Ovary (tissue), 10 donors: ENCODE measurements at places on chromosomes 2 and 18. TPM values are rescaled to one million over a fixed set of nuclear protein-coding genes. Genes with fewer than 3 reads are reported as not detected.

CDH2 gene
- polyA plus RNA-seq = 12.3 TPM

DNA sequence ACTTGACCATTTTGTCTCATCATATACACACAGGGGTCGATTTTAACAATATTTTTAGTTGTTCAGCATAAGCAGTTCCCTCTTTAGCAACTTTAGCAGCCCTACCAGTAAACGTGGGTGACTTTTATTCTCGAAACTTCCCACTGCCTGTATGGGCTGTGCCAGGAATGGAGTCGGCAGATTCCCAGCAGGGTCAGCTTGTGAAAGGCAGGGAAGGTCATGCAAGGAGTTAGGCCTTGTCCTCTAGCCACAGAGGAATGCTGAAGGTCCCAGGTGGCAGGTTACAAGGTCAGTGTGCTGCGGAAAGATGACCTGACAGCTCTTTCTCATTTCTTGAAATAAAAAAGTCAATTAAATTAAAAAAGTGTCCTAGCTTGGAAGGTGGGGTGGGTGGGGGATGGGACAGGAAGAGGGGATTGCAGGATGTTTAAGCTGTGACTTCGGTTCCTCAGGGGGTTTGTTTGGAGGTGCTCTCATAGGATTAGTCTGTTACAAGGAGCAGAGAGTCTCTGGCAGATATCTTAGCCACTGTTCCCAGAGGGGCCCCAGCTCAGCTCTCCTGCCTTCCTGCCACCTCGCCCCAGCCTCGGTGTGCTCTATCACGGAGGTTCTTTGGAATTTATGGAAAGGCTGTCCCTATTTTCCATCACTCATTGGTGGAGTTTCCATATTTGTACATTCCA lies 21.4 kb downstream of the DRC1 start:
- no peak for DNase-seq

GRCh38 chr2:226655871-226656270 lies 143.7 kb downstream of the IRS1 start:
- DNase-seq = no peak

DNA sequence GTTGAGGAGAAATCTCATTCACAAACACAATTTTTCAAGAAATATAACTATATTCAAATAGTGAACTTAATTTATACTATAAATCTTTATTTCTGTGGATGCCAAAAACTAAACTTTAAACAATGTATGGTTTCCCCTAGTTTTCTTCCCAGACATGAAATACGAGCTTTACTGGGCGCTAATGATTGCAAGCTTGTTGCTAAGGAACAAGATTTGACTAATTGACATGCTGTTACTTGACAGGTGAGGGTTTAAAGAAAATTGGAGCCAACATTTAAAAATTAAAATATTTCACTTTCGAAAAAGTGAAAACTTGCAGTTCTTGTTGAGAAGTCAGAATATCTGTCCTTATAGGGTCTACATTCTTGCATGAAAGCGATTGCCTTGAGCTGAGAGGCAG lies 381.0 kb downstream of the MEIS1 start:
- DNase-seq = no peak

- DNase-seq = no peak
These were observed 31.9 kb upstream of the EFR3B start for GRCh38 chr2:25009954-25010353.

GRCh38 chr2:7719876-7720275 lies 802.7 kb downstream of the RNF144A start:
- no peak for DNase-seq

- DNase-seq = no peak
These were observed 91.0 kb upstream of the LCLAT1 start for GRCh38 chr2:30356071-30356470.

DNA sequence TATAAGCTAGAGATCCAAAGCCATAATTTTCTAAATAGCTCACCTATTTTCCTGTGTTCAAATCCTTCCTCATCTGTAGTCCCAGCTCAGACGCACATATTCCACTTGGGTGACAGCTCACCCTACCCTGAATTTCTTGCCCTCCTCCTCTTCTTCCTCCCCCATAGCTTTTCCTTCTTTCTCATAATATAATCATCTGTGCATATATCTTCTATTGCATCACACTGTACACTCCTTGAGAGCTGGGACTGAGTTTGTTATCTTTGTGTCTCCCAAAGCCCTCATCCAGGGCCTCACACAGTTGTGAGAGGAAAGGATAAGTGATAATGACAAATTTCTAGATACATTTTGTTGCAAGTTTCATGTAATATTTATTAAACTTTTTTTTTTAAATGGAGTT lies 55.9 kb upstream of the RTN4 start:
- no peak for DNase-seq
